ENCODE measurements at places on chromosomes 2 and 18.

DNA sequence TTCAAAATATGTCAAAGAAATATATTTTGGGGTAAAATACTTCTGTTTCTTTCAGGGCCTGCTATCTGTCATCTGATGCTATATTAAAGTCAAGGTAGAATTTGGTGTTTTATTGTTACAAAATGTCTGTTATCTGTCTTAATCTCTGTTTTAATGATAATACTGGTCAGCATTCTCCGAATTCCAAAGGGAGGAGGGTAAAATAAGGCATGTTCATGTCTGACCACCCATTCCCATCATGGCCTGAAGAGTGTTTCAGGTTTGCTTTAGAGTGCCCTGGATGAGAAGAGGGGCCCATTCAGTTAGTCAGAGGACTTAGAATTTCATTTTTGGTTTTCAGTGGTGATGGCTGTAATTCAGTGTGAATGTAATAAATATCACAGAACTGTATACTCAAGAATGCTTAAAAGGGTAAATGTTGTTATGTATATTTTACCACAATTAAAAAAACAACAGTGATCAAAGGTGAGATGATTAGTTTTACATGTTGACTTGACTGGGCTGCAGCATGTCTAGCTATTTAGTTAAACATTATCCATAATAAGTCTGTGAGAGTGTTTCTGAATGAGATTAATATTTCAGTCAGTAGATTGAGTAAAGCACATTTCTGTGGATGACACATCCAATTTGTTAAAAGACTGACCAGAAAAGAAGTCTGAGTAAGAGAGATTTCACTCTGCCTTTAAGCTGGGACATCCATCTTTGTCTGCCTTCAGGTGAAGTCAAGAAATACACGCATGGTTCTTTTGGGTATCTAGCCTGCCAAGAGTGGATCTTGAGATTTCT is 467.9 kb upstream of the SYT4 start:
- no peak for DNase-seq

- no peak for DNase-seq
Observed at GRCh38 chr2:95044601-95045000, 19.1 kb downstream of the MAL start.

GRCh38 chr2:62396880-62397279 is 109.1 kb downstream of the TMEM17 start:
- DNase-seq: no peak

GRCh38 chr2:190843890-190844699 is 36.5 kb upstream of the GLS start:
- no peak for DNase-seq

GRCh38 chr2:212537726-212538304 is 787 bp downstream of the ERBB4 start:
- peak; percentile 48 for DNase-seq

DNA sequence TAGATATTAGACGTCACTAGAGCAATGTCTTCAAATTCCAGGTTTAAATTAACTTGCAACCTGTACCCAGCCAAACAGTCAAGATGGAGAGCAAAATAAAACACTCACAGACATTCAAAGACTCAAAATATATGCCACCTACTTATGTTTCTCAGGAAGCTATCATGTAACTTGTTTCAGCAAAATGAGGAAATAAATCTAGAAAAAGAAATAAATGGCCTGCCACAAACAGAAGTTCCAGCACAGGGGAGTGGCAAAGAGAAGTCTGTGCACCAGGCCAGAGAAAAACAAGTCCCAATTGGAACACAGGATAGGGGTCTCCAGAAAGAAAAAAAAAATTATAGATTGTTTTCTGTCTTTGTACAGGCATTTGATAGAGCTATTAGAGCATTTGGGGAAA is 96.7 kb downstream of the LRP2 start:
- no peak for DNase-seq

DNA sequence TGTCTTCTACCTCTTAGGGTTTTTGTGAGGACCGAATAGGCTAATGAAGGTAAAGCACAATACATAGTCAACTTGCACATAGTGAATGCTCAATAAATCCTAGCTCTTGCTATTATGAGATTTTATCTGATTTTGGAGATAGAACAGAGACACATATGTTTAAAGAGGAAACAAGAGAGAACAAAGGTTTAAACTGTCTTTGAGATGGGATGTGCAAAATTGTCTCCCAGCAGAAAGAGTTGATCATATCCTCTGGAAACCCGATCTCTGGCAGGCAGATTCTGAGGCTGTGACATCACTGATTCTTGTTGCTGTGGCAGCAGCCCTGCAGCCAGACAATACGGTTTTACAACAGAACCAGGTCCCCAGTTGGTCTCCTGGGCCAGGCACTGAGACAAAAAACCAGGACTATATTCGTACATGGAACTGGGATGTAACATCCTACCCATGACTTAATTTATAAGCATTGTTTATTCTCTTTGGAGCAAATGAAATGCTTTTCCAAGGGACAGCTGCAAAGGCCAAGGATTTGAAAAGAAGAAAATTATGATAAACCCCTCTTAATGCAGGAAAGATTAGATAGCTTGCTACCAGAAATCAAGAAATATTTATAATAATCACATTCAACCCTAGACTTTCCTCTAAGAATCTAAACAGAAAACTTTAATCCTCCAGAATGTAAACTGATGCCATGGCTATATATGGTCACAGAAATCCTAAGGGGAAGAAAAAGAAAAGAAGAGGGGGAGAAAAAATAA is 80.2 kb downstream of the SLC8A1 start:
- DNase-seq: peak; percentile 52

Data from NCI-H69 (cell line).